Type B pancreatic cell (in vitro differentiated cells): ENCODE measurements at places on chromosomes 16 and 17. TPM values are rescaled to one million over a fixed set of nuclear protein-coding genes. Genes with fewer than 3 reads are reported as not detected.
A peak's percentile ranks its signal among the peaks of the same experiment; 100 is the strongest.

DNA sequence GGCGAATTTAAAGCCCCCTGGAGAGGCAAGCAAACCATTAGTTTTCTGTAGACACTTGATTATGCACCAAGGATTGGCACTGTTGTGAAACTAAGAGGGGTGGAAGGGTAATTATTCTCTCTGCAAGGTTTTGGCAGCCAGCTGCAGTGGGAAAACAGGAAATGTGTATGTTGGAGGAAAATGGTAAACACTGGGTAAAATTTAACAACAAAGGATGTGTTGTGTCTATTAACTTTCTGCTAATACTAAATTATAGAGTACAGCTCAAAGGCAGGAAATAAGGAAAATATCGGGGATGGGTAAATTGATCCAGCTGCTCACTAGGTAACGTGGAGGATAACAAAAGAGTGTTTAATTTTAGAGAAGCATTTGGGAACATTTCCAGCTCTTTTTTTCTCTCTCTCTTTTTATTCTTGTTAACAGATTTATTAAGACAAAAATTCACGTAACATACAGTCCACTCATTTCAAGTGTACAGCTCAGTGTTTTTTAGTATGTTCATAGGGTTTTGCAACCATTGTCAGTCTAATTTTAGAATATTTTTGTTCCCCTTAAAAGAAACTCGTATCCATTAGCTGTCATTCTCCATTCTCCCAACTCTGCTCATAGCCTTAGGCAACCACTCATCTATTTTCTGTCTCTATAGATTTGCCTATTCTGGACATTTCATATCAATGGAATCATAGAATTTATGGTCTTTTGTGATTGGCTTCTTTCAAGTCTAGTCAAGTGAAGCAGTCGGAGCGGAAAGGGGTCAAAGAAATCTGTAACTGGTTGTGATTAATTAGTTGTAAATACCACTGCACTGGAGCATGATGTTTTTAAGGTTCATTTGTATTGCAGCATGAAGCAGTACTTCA lies 41.8 kb downstream of the TANGO6 start:
- DNase-seq, result no peak

GRCh38 chr16:48232493-48233040 lies 11.5 kb upstream of the LONP2 start:
- DNase-seq, result no peak

CDH11 gene
- 34.5 and 287 TPM in 2 replicates for total RNA-seq

- peak; percentile 79 for DNase-seq
Measured at GRCh38 chr17:78883533-78884131, 19.4 kb downstream of the CEP295NL start.

TBC1D3G gene
- not detected in 2 replicates for total RNA-seq

- DNase-seq, result no peak
Measured at GRCh38 chr16:5922686-5923085, 825.1 kb upstream of the EEF2KMT start.

GRCh38 chr16:4404247-4404966 lies 12.0 kb downstream of the CORO7 start:
- no peak for DNase-seq

GAS2L2 gene
- total RNA-seq, result 0.22 TPM in 1 of 2 replicates, not detected in the other

KRTAP4-1 gene
- not detected in 2 replicates for total RNA-seq

DNA sequence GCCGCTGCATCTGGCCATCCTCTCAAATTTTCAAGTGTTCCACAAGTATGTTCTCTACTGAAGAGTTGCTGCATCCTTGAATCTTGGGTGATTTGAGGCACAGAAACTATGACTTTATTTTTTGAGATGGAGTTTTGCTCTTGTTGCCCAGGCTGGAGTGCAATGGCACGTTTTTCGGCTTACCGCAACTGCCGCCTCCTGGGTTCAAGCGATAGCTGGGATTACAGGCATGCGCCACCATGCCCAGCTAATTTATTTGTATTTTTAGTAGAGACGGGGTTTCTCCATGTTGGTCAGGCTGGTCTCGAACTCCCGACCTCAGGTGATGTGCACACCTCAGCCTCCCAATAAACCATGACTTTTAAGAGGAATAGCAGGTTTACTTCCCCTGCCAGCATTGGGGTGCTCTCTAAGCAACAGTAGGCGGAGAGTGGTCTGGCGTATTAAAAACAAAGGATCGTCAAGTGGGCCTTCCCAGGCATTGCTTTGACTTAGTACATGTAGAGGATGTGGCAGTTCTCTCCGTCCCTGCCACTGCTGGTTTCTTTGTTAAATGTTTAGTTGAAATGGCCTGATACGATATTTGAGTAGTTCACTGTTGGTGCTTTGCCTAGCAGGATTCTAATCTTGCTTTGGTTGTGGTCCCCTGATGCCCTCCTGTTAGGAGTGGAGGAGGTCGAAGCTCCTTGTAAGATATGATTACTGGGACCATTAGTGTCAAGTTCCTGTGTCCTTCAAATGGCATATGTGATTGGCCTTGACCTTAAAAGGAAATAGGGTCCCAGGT lies 9.5 kb downstream of the PYCARD start:
- DNase-seq, result no peak

DNA sequence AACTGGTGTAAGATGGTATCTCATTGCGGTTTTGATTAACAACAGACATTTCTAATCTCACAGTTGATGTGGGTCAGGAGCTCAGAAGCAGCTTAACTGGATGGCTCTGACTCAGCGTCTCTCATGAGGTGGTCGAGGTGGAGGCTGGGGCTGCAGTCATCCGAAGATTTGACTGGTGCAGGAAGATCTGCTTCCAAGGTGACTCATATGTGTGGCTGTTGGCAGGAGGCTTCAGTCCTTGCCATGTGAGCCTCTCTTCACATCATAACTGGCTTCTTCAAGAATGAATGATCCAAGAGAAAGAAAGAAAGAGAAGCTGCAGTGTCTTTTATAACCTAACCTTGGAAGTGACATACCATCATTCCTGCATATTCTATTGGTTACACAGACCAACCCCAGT lies 376.1 kb downstream of the SEC14L1 start:
- DNase-seq, result no peak

TNP2 gene
- total RNA-seq, result not detected in 2 replicates

DNA sequence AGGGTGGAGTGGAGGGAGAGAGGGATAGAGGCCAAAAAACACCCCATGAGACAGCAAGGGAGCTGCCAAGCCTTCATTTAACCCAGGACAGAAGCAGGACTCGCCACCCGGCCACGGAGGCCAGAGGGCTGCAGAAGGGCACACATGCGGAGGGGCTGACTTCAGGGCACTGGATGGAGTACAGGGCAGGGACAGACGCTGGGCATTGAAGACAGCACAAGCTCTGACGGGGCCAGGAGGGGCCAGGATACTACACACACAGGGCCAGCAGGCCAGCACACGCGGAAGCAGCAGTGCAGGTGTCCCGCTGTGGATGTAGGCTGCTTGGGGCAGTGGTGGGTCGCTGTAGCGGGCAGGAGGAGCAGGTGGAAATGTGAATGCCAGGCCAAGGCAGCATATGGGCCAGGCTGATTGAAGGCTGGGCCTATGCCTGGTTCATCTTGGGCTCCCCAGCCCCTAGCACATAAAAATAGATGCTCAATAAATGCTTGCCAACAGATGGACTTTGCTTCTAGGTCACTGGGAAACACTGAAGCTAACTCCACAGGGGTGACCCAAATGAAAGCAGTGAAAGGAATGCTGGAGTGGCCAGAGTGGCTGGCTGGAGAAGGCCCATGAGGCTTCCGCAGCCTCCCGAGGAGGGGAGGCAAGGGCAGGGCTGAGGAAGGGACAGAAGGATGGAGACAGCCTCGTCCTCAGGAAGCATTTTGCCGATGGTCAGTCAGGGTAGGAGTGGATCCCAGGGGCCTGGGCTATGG lies 61.6 kb downstream of the GNA13 start:
- no peak for DNase-seq

CCL2 gene
- 3.4 and 20.0 TPM in 2 replicates for total RNA-seq

- no peak for DNase-seq
Measured at GRCh38 chr17:76000755-76001521, at the start of gene CDK3. CDK3 (plus strand) TSS chr17:76000855; CDS start chr17:76001426, 571 bp downstream.

PRAC2 gene
- not detected in 2 replicates for total RNA-seq

- no peak for DNase-seq
Measured at GRCh38 chr17:76720941-76721340, 5.5 kb downstream of the JMJD6 start.

SLC35B1 gene
- total RNA-seq, result 65.2 and 71.7 TPM in 2 replicates

- no peak for DNase-seq
Measured at GRCh38 chr17:55448681-55449080, 27.0 kb upstream of the MMD start.

HOXB7 gene
- total RNA-seq, result 9.8 and 11.7 TPM in 2 replicates

NOD2 gene
- 0.12 and 0.31 TPM in 2 replicates for total RNA-seq

GRCh38 chr17:30336369-30337171 lies 2.7 kb upstream of the TMIGD1 start:
- DNase-seq, result no peak

DNA sequence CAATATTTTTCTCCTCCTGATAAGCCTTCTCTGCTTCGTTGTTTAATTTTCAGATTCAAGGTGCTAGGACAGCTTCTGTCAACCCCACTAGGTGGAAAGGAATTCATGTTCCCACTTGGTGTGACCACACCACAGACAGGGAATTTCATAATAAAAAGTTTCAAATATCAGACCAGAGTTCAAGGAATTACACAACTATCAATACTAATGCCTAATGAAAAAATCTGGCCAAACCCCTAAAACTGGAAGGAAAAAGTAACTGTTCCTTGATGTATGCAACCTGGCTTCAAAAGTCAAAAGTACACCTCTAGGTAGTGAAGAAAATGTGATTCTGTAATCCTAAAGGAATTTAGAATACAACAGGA lies 87.8 kb upstream of the CORO6 start:
- no peak for DNase-seq

- DNase-seq, result no peak
Measured at GRCh38 chr17:36888236-36888951, 48.9 kb upstream of the LHX1 start.
